ENCODE measurements at places on chromosomes 7 and 10. TPM values are rescaled to one million over a fixed set of nuclear protein-coding genes. Genes with fewer than 3 reads are reported as not detected.

NUTM2B gene
- 0.16 TPM for total RNA-seq

MMRN2 gene
- total RNA-seq = 23.0 TPM

UCMA gene
- not detected for total RNA-seq

IL15RA gene
- 35.7 TPM for total RNA-seq

SEMA3E gene
- total RNA-seq = 11.8 TPM

KIAA1217 gene
- 154 TPM for total RNA-seq

LYZL1 gene
- total RNA-seq = not detected

GRCh38 chr7:80039251-80039884 lies 95.3 kb upstream of the GNAI1 start:
- no peaks in the 10 kb centered on the region for H3K4me1 ChIP-seq
- no peak overlapping the region for H3K27ac ChIP-seq
- no peak for DNase-seq
- no peaks in the 10 kb centered on the region for H3K27me3 ChIP-seq

GRCh38 chr10:124288486-124288885 lies 130.2 kb downstream of the OAT start:
- H3K27me3 ChIP-seq = no peaks in the 10 kb centered on the region
- H3K36me3 ChIP-seq = no peaks in the 10 kb centered on the region
- H3K4me1 ChIP-seq = no peaks in the 10 kb centered on the region

DNA sequence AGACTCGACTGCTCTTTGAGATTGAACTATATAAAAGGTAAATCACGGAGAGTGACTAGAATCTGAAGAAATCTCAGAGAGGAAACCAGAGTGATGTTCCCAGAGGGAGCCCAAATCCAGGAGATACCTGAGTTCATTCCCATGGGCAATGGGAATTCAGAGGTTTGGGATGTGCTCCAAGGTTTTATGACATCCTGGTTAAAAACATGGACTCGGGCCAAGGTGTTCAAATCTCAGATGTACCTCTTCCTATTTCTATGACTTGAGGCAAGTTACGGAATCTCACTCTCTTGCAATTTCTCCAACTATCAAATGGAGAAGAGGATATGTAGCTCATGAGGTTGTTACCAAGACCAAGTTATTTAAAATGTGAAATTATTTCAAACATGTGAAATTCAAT lies 54.5 kb upstream of the RAB18 start:
- no peak for DNase-seq
- H3K27me3 ChIP-seq = no peaks in the 10 kb centered on the region
- H3K4me1 ChIP-seq = no peaks in the 10 kb centered on the region
- no peak overlapping the region for H3K4me3 ChIP-seq
- no peak overlapping the region for H3K27ac ChIP-seq
- H3K36me3 ChIP-seq = no peaks in the 10 kb centered on the region

GRCh38 chr10:122373721-122374120 lies 787 bp upstream of the PLEKHA1 start:
- H3K4me3 ChIP-seq = peak overlapping the region; percentile 92
- H3K4me1 ChIP-seq = no peaks in the 10 kb centered on the region
- peak overlapping the region; percentile 85 for H3K27ac ChIP-seq
- no peaks in the 10 kb centered on the region for H3K27me3 ChIP-seq
- DNase-seq = no peak

DNA sequence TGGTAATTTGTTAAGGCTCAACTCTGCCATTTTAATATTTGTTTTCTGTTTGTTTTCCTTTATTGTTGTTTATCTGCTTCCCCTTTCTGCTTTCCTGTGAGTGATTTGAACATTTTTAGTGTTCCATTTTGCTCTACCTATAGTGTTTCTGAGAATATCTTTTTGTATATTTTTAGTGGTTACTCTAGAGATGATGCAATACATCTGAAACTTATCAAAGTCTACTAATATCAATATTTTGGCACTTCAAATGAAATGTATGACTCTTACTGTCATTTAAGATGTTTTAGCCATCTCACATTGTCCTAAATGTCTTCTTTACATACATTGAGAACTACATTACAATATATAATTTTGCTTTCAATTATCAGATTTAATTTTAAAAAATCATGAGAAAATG lies 98.9 kb downstream of the PLXDC2 start:
- H3K27me3 ChIP-seq = no peaks in the 10 kb centered on the region
- no peak for DNase-seq
- no peaks in the 10 kb centered on the region for H3K36me3 ChIP-seq
- no peak overlapping the region for H3K4me3 ChIP-seq
- no peak overlapping the region for H3K27ac ChIP-seq

DNA sequence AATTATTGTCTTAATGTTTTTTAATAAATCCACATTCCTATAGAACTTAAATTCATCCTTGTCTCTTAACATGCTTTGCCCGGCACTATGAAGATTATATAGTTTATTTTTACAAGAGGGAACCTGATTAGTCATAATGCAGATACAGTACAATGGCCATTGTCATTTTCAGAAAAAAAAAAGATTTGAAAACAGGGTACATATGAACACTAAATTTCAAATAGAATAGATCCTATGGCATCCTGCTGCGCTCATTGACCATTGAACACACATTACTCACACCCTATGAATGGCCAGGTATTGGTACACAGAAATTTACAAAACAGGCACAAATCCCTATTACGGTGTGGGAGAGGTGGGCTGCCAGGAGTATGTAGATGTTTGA lies 2.0 kb upstream of the KLF6 start:
- H3K36me3 ChIP-seq = no peaks in the 10 kb centered on the region
- H3K4me1 ChIP-seq = no peaks in the 10 kb centered on the region
- H3K27me3 ChIP-seq = no peaks in the 10 kb centered on the region
- no peak overlapping the region for H3K4me3 ChIP-seq

- H3K27ac ChIP-seq = no peak overlapping the region
- no peaks in the 10 kb centered on the region for H3K36me3 ChIP-seq
- H3K27me3 ChIP-seq = no peaks in the 10 kb centered on the region
- H3K4me1 ChIP-seq = no peaks in the 10 kb centered on the region
- no peak for DNase-seq
These were observed 234.3 kb upstream of the MBL2 start for GRCh38 chr10:53006663-53007526.

GRCh38 chr10:56348101-56348500 lies 13.0 kb downstream of the ZWINT start:
- H3K4me1 ChIP-seq = no peaks in the 10 kb centered on the region
- H3K27me3 ChIP-seq = no peaks in the 10 kb centered on the region
- H3K4me3 ChIP-seq = no peak overlapping the region
- no peak overlapping the region for H3K27ac ChIP-seq

GRCh38 chr7:90599038-90599437 lies 2.9 kb downstream of the CDK14 start:
- no peaks in the 10 kb centered on the region for H3K36me3 ChIP-seq
- H3K4me1 ChIP-seq = no peaks in the 10 kb centered on the region
- H3K27me3 ChIP-seq = no peaks in the 10 kb centered on the region
- DNase-seq = no peak

DNA sequence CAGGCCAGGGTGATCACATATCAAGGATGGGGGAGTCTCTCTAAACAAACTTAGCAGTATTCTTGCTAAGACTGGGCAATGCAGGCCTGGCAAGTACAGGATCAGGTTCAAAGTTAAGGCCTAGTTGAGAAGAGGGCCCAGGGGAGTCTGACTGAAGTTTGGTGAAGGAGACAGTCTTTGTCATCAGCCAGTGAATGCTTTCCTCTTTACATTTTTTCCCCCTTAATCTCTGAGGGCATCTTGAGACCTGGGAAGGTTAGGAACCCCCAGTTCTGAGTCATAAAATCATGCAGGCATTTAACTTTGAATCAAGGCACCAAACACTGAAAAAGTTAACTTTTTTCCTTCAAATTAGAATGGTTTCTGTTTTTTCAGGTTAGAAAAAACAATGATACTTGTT lies 311.5 kb downstream of the REEP3 start:
- no peaks in the 10 kb centered on the region for H3K36me3 ChIP-seq
- H3K27ac ChIP-seq = no peak overlapping the region
- H3K27me3 ChIP-seq = no peaks in the 10 kb centered on the region
- no peaks in the 10 kb centered on the region for H3K4me1 ChIP-seq
- no peak overlapping the region for H3K4me3 ChIP-seq
- no peak for DNase-seq

DNA sequence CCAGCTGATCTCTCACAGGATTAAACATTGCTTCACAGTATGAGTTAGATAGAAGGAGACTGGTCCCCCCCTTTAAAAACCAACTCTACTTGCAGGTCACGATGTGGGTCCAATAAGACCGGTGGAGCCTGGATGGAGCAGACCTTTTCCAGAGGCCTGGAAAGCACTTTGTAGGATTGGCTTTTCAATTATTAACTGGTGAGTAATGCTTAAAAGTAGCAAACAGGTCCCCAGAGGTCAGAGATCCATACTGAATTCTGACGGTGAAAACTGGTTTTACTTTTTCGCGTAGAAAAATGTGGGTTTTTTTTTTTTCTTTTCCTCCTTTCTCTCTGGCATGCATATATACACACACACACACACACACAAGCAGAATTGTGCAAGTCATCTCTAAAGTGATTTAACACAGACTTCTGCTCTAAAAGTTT lies 74.9 kb upstream of the OGDHL start:
- H3K27me3 ChIP-seq = no peaks in the 10 kb centered on the region
- H3K36me3 ChIP-seq = no peaks in the 10 kb centered on the region
- H3K4me1 ChIP-seq = no peaks in the 10 kb centered on the region
- H3K4me3 ChIP-seq = no peak overlapping the region
- DNase-seq = no peak

GRCh38 chr10:79282388-79282787 lies 64.9 kb upstream of the PPIF start:
- no peak for DNase-seq
- H3K4me1 ChIP-seq = no peaks in the 10 kb centered on the region
- no peaks in the 10 kb centered on the region for H3K27me3 ChIP-seq

DNA sequence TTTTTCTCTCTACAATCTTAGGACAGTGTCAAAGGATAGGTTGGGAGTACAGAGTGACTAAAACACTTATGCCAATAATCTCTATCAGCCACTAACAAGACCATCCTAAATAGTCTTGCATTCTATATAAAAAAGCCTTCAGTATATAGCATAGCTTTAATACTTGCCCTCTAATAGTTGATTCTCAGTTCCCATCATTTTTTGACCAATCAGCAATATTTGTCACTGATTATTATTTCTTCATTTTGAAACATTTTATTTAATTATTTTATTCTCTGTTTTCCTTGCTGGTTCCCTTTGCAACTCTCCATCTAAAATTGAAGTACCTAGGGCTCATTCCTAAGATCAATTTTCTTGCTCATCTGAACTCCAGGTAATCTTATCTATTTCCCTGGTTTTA lies 470.0 kb downstream of the MAGI2 start:
- DNase-seq = no peak
- H3K27me3 ChIP-seq = no peaks in the 10 kb centered on the region
- no peak overlapping the region for H3K27ac ChIP-seq
- no peak overlapping the region for H3K4me3 ChIP-seq
- no peaks in the 10 kb centered on the region for H3K4me1 ChIP-seq

DNA sequence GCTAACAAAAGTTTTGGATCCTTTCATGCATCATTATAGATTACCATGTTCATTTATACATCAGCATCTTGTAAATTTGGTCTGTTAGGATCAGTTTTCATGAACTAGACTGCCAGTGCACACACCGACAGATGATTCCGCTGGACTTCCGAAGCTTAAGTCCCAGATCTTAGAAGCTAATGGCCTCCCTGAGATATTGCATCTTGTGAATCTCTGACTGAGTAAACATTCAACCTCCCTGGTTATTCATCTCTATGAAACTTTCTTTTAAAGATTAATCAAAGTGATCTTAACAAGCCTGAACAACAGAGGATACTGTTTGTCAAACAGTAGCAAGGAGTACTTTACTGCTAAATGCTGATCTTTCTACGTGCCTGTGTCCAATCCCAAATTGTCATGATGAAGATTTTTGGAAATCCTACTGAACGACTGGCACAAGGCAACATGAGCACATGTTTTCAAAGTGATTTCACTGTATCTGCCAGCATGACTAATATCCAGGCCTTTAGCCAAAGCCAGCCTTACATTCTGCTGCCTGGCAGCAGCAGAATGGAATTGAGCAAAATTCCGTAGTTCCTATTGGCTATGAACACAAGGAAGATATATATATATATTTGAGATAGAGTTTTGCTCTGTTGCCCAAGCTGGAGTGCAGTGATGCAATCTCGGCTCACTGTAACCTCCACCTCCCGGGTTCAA lies 91.3 kb upstream of the ANK3 start:
- no peaks in the 10 kb centered on the region for H3K4me1 ChIP-seq
- DNase-seq = no peak
- no peak overlapping the region for H3K27ac ChIP-seq
- no peaks in the 10 kb centered on the region for H3K36me3 ChIP-seq
- H3K4me3 ChIP-seq = no peak overlapping the region

DNA sequence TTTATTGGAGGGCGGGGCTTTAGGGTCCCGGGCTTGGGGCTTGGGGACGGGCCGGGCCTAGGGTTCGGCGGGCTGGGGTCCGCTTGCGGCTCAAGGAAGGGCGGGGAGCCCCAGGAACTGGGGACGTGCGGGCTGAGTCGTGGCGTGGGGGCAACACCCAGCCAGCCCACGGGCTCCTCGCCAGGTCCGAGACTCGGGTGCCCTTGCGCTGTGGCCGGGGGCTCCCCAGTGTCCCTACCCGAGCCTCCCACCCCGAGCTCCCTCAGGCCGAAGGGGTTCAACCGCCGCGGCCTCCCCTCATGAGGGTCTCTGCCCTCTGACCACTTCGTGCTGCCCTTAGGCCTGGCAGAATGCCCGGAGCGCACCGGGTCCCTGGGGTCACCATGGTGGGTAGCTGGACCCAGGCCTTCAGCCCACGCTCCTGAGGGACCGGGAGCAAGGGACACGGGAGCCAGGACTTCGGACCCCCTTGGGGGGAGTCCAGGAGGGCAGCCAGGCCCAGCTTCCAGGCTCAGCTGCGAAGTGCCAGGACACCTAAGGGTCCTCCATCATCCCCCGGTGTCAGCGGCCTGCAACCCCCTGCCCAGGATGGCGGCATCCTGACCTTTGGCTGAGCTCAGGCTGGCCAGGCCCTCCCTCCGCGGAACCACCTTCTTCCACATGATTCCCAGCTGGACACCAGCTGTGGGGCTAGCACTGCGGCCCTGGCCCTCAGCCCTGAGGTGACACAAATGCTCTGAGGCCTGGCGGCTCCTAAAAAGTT lies 524 bp upstream of the FUOM start:
- no peaks in the 10 kb centered on the region for H3K27me3 ChIP-seq
- H3K4me3 ChIP-seq = peak overlapping the region; percentile 67
- peak overlapping the region; percentile 79 for H3K27ac ChIP-seq
- peaks cover 4% of the 10 kb centered on the region for H3K4me1 ChIP-seq
- no peaks in the 10 kb centered on the region for H3K36me3 ChIP-seq

DNA sequence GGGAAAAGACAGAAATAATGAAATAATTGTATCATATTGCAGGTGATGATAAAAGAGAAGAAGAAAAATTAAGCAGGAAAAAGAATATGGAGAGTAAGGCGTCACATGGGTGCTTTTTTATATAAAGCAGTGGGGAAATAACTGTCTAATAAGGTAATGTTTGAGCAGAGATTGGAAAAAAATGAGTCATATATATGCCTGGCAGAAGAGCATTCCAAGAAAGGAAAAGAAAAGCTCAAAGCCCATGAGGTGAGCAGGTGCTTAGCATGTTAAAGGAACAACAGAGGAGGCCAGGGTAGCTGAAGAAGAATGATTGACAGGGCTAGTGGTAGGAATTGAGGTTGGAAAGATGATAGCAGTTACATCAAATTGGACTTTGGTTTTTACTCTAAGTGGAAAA lies 739.5 kb downstream of the SORCS1 start:
- DNase-seq = no peak
- H3K36me3 ChIP-seq = no peaks in the 10 kb centered on the region
- H3K27ac ChIP-seq = no peak overlapping the region
- no peaks in the 10 kb centered on the region for H3K4me1 ChIP-seq
- H3K27me3 ChIP-seq = no peaks in the 10 kb centered on the region

- H3K4me1 ChIP-seq = no peaks in the 10 kb centered on the region
- no peaks in the 10 kb centered on the region for H3K36me3 ChIP-seq
- H3K27ac ChIP-seq = no peak overlapping the region
- no peaks in the 10 kb centered on the region for H3K27me3 ChIP-seq
- DNase-seq = no peak
- H3K4me3 ChIP-seq = no peak overlapping the region
These were observed 14.0 kb downstream of the GATAD1 start for GRCh38 chr7:92461027-92462003.
